NT2/D1 (cell line): ENCODE measurements at places on chromosomes 13 and 19.

DNA sequence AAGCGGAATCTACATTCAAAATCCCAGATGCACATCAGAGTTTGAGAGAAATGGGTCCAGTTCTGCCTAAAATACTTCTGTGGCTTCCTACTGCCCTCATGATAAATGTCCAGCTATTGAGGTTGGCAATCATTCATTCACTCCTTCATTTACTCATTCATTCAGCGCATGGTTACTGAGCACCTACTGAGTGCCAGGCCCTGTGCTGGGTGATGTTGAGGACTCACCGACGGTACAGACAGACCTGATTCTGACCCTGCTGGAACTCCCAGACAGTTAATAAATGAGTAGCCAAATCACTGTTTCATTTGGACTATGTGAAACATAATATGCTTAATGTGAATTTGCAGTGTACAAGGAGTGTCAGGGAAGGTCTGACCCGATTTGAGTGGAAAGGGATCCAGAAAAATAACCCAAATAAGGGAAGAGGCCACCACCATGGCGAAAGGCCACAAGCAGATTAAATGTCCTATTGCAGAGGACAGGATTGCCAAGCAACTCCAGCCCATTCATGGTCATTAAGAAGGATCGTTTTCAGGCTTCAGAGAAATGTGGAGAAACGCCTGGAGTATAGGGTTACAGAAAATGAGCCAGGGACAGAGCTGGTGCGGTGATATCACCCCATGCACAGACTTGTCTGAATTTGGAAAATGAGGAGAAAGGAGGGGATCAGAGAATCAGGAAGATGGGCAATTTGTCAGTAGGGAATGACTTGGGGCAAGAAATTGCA lies 20.5 kb downstream of the DYRK1B start:
- no peak for DNase-seq

DNA sequence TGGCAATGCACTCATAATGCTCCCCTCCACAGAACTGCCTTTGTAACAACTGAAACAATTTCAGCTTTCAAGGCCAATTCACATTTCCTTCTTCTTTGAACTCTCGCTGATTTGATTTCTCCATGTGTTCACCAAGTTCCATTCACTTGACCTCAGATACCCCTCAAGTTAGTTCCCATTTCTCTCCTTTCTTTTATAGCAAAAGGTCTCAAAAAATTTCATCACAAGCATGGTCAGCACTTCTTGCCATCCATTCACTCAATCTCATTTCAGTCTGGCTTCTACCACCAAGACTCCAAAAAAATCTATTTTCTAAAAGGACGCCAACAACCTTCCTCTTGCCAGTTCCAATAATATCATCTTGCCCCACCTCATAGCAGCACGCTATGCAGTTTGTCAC lies 135.7 kb downstream of the DIAPH3 start:
- no peak for DNase-seq

DNA sequence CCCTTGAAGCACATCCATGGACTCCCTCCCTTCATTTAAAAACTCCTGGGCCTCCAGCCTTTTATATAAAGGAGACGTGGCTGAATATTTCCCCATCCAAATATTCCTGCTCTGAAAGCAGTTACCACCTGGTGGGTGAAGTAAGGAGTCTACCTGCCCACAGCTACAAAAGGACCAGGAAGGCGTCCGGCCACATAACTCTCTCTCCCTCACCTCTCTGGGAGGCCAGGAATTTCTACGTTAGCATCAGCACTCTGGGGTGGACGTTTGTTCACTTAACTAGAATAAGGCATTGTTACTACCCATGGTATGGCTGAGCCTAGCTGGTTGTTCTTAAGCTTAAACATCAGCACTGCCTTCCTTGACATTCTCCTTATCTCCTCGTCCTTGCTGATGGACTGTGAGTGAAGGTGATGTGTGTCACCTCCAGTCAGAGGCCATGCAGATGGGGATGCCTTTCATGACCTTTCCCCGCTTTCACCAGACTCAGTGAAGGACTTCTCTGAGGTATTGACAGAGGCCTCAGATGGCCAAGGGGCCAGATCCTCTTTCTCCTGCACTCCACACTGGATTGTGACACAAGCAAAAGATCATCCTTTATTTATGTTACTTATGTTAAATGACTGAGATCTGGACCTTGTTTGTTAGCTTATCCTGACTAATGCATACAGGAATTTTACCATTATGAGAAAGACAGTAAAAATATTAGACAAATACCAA lies 22.2 kb upstream of the KPNA3 start:
- no peak for DNase-seq

GRCh38 chr19:2274185-2274711 lies 7.7 kb downstream of the PEAK3 start:
- DNase-seq = no peak

GRCh38 chr19:35755550-35756376 lies 1.1 kb downstream of the HSPB6 start:
- DNase-seq = no peak

GRCh38 chr19:33296488-33296971 lies 5.8 kb downstream of the CEBPA start:
- DNase-seq = no peak

DNA sequence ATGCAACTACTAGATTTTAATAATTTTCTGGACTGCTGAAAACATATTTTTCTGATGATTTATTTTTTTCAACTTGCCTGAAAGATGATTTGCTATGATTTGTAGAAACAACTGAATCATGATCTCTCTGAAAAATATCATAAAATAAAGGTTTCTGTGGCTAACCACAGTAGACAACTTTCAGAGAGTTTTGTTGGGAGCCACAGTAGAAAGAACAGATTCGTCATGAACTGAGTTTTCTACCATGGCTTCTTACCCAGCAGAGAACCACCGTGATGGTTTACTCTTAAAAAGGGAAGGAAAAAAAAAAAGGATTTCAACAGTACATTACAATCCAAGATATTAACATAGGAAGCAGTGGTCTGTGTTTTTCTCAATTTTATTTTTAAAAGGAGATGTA lies 18.0 kb downstream of the ZAR1L start:
- no peak for DNase-seq

GRCh38 chr19:5916181-5916708 lies 2.2 kb downstream of the CAPS start:
- DNase-seq = no peak

- no peak for DNase-seq
Observed at GRCh38 chr13:46476174-46476573, 76.8 kb upstream of the LRCH1 start.

- DNase-seq = no peak
Observed at GRCh38 chr13:88376760-88377388, 705.7 kb downstream of the SLITRK5 start.

GRCh38 chr19:18450931-18451836 lies 13.3 kb upstream of the ISYNA1 start:
- DNase-seq = no peak

DNA sequence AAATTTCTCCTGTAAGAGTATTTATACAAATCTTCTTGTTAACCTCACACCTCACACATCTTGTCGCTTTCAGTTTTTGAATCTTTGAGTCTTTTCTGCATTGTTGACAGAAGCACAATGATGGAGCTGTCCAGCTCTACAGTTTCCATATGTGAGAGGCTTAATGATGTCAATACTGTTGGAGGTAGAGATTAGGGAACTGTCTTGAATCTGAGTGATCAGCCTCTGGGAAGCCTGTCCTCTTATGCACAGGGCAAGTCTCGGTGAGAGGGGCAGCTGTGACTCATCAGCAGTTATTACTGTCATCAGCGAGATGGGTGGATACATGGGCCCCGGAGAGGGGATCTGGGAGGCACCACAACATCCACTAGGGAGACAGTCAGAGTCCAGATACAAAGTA lies 4.6 kb upstream of the ITGBL1 start:
- no peak for DNase-seq

DNA sequence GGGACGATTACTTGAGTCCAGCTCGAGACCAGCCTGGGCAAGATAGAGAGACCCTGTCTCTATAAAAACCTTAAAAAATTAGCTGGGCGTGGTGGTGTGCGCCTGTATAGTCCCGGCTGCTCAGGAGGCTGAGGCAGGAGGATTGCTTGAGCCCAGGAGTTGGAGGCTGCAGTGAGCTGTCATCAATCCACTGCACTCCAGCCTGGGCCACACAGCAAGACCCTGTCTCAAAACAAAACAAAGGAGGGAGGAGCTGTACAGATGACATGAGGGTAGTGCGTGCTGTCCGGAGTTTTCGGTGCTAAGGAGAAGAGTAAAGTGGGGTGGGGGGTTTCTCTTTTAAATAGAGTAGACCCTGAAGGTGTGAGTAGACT lies 22.6 kb downstream of the HDGFL2 start:
- DNase-seq = no peak
